ENCODE measurements at places on chromosomes 5 and 9. TPM values are rescaled to one million over a fixed set of nuclear protein-coding genes. Genes with fewer than 3 reads are reported as not detected.

GRCh38 chr5:173675287-173675996 lies 59.0 kb upstream of the BOD1 start:
- no peaks in the 10 kb centered on the region for H3K27me3 ChIP-seq
- H3K4me1 ChIP-seq, result peaks cover 30% of the 10 kb centered on the region
- peak; percentile 51 for DNase-seq
- no peaks in the 10 kb centered on the region for H3K36me3 ChIP-seq
- peak overlapping the region; percentile 87 for H3K27ac ChIP-seq
- H3K4me3 ChIP-seq, result no peak overlapping the region

- DNase-seq, result no peak
- no peaks in the 10 kb centered on the region for H3K36me3 ChIP-seq
- no peaks in the 10 kb centered on the region for H3K27me3 ChIP-seq
- H3K27ac ChIP-seq, result no peak overlapping the region
- no peak overlapping the region for H3K4me3 ChIP-seq
These were observed 183.2 kb upstream of the DAB2 start for GRCh38 chr5:39608024-39608423.

GRCh38 chr5:84383816-84384603 lies 670 bp downstream of the EDIL3 start:
- peaks cover 11% of the 10 kb centered on the region for H3K4me1 ChIP-seq
- peaks cover 33% of the 10 kb centered on the region for H3K27me3 ChIP-seq
- DNase-seq, result no peak
- no peak overlapping the region for H3K27ac ChIP-seq
- peak overlapping the region; percentile 38 for H3K4me3 ChIP-seq

DNA sequence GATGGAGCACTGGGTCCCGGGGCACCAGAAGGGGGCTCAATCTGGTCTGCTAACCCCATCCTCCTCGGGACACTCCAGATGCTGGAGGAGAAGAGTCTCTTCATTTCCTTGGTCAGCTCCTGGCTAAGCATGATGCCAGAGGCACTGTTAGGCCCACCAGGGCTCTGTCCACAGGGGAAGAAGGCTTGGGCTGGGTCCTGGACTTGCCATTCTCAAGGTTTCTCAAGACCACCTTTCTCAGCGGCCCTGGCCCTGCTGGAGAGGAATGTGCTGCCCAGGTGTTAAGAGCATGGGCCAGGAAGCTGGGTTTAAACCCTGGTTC lies 7.9 kb downstream of the SH2D3C start:
- H3K4me1 ChIP-seq, result peaks cover 11% of the 10 kb centered on the region
- H3K27me3 ChIP-seq, result no peaks in the 10 kb centered on the region
- no peak for DNase-seq
- H3K27ac ChIP-seq, result peak overlapping the region; percentile 56
- H3K36me3 ChIP-seq, result no peaks in the 10 kb centered on the region

DNA sequence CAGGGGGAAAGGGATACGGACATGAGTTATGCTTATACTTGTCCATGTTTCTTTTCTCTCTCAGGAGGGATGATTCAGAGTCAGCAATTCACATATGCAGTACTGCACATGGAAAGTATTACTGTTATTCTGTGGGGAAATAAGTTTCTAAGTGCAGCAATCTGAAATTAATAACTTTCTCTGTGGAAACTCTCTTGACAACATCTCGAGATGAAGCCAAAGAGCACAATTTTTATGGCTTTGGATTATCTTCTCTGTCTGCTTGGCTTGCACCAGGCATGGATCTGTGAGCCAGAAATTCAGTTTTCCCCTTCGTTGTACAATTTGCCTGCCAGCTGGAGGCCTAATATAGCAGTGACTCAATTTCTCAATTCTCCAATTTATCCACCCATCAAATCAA lies 2.5 kb upstream of the NDFIP1 start:
- H3K27me3 ChIP-seq, result no peaks in the 10 kb centered on the region
- H3K36me3 ChIP-seq, result no peaks in the 10 kb centered on the region
- H3K4me1 ChIP-seq, result peaks cover 19% of the 10 kb centered on the region
- H3K4me3 ChIP-seq, result no peak overlapping the region

DNA sequence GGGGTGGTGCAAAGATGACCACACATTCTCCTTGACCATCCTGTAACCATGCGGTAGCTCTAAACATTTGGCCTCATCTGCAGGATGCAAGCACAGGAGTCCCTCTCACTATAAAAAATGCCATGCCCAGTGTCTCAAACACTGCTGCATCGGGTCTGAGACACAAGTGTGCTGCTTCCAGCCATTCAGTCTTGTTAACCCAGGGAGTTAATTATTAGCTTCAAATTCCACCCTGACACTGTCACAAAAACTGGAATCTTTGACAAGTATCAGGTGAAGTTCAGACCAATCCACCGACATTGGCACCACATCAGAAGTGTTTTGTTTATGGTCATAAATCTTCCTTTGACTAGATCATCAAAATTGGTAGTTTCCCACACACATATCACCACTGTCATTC lies 119.1 kb upstream of the RASEF start:
- H3K27ac ChIP-seq, result no peak overlapping the region
- no peak for DNase-seq
- H3K36me3 ChIP-seq, result no peaks in the 10 kb centered on the region
- no peak overlapping the region for H3K4me3 ChIP-seq
- no peaks in the 10 kb centered on the region for H3K4me1 ChIP-seq

DNA sequence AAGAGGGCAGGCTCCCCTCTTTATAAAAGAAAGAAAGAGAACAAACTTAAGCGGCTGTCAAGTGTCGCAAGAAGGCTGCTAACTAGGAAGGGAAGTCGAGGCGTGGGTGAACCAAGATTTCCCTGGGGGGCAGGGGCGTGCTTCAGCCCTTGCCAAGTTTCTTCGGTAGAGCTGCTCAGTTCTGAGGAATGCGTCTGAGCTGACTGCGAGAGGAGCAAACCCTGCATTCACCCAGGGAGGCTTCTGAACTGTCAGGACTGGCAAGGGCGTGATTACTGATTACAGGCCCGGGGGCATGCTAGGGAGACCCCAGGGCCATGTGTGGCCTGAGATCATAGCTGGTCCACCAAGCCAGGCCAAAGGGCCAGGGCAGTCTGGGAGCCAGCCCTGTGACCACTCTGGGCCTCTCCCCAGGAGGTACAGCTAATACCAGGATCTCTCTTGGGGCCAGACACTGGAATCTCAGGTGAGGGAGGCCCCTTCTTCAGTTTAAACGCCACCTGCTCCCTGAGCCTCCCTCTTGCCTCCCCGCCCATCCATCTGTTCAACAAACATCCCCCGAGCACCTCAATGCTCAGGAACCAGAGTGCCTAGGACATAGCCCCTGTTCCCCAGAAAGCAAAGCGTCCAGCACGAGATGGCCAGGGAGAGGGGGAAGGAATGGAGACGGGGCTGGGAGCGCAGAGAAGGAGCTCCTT lies 30.9 kb downstream of the SARDH start:
- no peaks in the 10 kb centered on the region for H3K36me3 ChIP-seq
- peaks cover 3% of the 10 kb centered on the region for H3K4me1 ChIP-seq
- H3K27me3 ChIP-seq, result peaks cover 4% of the 10 kb centered on the region
- peak; percentile 55 for DNase-seq
- no peak overlapping the region for H3K4me3 ChIP-seq

DNA sequence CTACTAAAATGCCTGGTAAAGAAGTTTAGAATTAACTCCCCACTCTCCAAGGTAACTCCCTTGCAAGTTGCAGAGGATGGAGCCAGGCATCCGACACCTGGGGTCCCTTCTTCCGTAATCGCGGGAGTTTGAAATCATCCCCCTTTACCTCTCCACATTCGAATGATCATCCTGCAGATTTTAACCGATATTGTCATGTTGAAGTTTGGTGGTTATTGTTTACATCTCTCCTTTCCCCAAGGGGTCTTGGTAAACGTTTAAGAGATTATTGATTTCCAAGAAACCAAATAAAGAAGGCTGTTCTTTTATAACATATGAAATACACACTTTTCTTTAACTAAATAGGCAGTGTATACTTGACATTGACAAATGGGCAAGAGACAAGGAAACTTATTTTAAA lies 26.7 kb downstream of the NR2F1 start:
- H3K4me3 ChIP-seq, result no peak overlapping the region
- no peaks in the 10 kb centered on the region for H3K36me3 ChIP-seq
- no peak for DNase-seq
- peaks cover 4% of the 10 kb centered on the region for H3K4me1 ChIP-seq

DNA sequence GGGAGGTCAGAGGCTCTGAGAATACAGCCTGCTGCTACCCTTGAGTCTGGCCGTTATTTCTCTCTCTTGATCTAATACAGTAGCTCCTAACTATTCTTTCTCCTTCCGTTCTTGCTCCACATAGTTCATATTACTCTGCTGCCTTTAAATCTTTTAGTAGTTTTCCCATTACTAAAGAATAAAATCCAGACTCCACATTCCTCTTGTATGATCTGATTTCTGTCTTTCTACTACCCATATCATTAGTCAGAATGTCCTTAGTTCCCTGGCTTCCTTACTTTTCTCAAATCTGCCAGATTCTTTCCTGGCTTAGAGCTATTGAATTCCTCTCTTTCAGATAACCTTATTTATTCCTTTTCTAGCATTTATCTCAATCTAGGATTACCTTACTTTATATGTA lies 40.0 kb downstream of the MARCHF6 start:
- peaks cover 15% of the 10 kb centered on the region for H3K4me1 ChIP-seq
- no peak for DNase-seq
- H3K4me3 ChIP-seq, result no peak overlapping the region
- no peaks in the 10 kb centered on the region for H3K27me3 ChIP-seq
- peaks cover 77% of the 10 kb centered on the region for H3K36me3 ChIP-seq

DNA sequence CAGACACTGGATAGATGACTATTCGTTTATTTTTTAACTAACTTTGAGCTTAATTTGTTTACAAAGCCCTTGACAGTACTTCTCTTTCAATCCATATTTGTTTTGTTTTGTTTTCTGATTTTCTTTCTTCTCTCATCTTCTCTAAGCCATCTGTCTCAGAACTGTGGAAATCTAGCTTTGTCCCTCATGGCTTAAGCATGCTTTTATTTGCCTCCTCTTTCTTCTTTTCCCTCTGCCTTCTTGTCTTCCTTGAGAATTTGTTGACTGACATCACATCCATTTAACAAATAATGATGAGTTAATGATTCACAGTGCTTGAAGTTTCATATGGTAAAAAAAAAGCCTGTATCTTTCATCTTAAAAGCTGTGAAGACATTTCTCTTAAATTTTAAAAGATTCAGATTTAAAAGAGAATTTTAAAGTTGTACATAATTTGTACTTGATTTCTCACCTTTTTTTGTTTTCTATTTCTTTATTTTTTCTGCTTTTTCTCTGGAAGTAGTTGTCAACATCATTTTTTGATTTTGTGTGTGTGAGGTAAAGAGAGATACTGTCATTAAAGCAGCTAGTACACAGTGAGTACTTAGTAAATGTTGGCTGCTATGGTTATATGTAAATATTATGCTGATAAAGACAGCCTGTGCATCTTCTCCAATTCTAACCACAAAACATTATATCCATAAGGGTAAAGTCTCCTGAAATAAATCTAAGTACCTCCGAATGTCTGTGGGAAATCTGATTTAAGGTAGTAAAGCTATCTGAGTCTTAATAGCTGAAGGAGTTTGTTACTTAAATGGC lies 13.9 kb upstream of the SGCD start:
- no peaks in the 10 kb centered on the region for H3K27me3 ChIP-seq
- H3K36me3 ChIP-seq, result no peaks in the 10 kb centered on the region
- H3K4me3 ChIP-seq, result no peak overlapping the region
- no peaks in the 10 kb centered on the region for H3K4me1 ChIP-seq

DNA sequence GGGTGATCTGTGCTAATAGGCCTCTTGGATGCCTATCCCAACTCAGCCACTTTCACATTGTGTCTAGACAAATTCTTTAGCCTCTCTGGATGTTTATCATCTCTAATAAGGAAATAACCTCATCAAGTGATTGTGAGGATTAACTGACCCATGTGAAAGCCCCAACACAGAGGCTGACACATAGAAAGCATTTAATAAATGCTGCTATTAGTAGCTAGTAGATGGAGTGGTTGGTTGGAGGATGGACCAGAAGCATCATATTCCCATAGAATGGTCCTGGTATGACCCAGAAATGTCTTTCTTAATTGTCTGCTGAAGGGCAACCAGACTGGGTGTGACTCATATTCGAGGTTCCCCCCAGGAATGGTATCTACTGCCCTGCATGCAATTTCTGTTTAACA lies 124.4 kb downstream of the PIK3R1 start:
- H3K27ac ChIP-seq, result no peak overlapping the region
- no peak for DNase-seq
- H3K27me3 ChIP-seq, result no peaks in the 10 kb centered on the region
- peaks cover 7% of the 10 kb centered on the region for H3K4me1 ChIP-seq

DNA sequence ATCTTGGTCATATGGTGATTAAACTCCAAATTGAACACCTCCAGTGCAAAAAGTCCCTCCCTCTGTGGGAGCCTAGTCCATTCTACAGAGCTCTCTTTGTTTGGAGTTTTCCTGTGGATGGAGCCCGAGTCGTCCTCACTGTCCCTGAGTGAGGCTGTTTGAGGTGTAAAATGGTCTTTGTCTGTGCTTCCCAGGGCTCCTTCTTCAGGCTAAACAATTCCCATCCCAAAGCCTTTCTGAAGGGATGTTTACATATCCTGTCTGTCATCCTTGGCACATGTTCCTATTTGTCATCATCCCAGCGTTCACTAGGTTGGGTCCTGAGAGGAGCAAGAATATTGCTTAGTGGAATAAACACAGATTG lies 68.9 kb downstream of the COL27A1 start:
- H3K36me3 ChIP-seq, result no peaks in the 10 kb centered on the region
- no peaks in the 10 kb centered on the region for H3K27me3 ChIP-seq
- peak overlapping the region; percentile 7 for H3K27ac ChIP-seq
- DNase-seq, result no peak

DNA sequence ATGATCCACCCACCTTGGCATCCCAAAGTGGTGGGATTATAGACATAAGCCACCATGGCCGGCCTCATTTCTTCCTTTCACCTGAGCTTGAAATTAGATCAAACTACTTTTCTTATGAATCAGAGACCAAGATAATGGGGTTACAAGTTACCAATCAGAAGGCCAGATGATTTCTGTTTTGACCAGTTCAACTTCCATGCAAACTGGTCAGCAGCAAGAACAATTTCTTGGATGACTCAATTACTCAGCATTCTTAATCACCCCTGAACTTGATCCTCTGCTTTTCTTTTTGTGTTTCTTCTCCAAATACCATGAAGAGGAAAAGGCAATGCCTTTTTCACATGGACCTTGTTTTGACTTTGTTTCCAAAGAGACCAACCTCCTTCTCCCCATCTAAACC lies 10.0 kb upstream of the PLIN2 start:
- no peaks in the 10 kb centered on the region for H3K4me1 ChIP-seq
- no peak overlapping the region for H3K4me3 ChIP-seq
- no peak for DNase-seq
- H3K27ac ChIP-seq, result no peak overlapping the region

DNA sequence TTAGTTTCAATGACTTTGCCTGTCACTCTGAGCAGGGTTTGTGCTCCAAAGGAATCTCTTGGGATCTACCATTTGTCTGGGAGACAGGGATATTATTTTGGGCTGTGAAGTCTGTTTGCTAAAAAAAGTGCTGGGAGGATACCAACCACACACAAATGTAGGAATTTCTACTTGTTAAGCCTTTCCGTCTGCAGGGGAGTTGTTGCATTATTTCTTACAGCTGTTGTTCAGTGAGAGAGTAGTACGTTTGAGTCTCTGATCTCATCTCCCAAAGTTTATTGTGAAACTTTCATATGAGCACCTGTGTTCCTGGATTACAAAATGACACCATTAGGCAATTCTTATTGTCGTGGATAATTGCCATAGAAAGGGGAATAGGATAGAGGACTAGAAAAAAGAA lies 78.3 kb upstream of the SEMA6A start:
- H3K4me3 ChIP-seq, result no peak overlapping the region
- no peaks in the 10 kb centered on the region for H3K36me3 ChIP-seq
- H3K27ac ChIP-seq, result peak overlapping the region; percentile 56
- H3K4me1 ChIP-seq, result peaks cover 6% of the 10 kb centered on the region
- H3K27me3 ChIP-seq, result no peaks in the 10 kb centered on the region

Gene TAF11L6
- not detected for total RNA-seq

Gene CCDC171
- 1.0 TPM for total RNA-seq

Gene NTRK2
- 1.3 TPM for total RNA-seq

Gene PCDH12
- total RNA-seq, result 13.6 TPM

Gene RNF20
- total RNA-seq, result 26.6 TPM

Gene CFAP90
- total RNA-seq, result not detected
